ENCODE measurements at places on chromosomes 5 and 9.

DNA sequence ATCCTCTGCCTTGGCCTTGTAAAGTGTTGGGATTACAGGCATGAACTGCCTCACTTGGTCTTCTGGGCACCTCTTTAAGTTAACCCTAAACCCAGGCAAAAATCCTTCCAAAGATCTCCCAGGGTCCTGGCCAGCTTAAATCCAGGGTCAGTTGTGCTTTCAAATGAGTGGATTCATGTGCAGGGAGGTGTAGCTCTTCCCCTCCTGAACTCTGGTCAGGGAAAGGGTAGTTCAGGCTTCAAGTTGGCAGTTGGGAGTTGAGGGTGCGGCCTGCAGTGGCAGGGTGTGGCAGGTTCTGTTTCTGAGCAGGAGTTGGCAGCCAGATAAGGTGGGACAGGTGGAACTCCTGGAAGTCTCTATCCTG lies 3.6 kb downstream of the HNRNPAB start:
- DNase-seq = no peak

DNA sequence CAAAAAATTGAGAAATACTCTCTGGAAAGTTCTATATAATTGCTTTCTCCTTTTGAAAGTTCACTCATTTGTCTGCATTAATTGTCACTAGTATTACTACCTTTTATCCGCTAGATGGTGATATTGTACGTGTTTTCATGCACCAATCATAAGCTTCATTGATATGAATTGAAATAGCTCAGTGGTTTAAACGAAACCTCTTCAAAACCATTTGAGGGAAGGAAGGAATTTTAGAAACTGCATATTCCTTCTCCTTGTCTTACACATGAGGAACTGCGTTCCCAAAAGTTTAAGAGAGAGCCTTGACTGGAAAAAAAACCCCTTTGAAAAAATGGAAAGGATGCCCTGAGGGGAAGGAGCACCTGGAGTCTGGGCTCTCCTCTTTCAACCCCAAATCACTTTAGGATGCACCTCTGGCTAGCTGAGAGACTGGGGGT lies 98.6 kb downstream of the YTHDC2 start:
- DNase-seq = no peak

GRCh38 chr5:92519811-92520632 lies 1061.0 kb downstream of the NR2F1-AS1 start:
- no peak for DNase-seq

- no peak for DNase-seq
Measured at GRCh38 chr9:115015018-115015635, 84.7 kb upstream of the TNFSF8 start.

GRCh38 chr9:77944556-77945243 lies 86.9 kb downstream of the GNAQ start:
- DNase-seq = no peak

- no peak for DNase-seq
Measured at GRCh38 chr5:114311968-114312367, 49.9 kb upstream of the KCNN2 start.

DNA sequence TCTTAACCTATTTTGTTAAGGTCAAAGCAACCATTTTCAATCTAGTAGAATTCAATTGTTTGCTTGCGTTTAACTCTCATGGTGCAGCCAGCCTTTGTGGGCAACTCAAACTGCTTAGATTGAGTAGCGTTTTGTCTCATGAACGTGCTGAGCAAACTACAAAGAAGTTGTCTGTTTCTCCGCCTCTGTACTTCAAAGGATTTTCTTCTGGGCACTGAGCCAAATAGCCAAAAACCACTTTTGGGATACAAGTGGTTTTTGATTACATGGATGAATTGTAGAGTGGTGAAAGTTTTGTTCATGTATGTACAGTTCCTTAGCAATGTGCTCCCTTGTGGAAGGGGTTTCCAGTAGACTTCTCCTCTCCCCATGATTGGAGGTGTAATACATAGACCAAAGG lies 122.9 kb downstream of the CFAP90 start:
- DNase-seq = no peak

DNA sequence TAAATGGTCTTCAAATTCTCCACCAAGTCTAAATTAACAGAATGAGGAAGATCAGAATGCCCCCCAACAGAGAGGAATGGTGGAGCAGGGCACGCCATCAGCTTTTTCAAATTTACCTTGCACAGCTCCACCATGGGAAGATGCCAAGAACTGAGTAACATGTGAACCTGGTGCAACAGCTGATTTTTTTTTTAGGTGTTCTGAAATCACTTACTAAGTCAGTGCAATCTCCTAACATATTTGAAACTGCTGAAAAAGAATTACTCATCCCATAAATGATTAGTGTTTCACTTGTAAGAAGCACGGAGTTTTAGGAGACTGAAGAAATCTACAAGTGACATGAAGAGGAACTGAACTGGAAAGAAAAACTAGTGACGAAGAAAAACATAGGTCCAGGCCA lies 5.1 kb downstream of the TMEM245 start:
- no peak for DNase-seq

- DNase-seq = no peak
Measured at GRCh38 chr9:80791836-80792235, 897.5 kb downstream of the TLE1 start.

DNA sequence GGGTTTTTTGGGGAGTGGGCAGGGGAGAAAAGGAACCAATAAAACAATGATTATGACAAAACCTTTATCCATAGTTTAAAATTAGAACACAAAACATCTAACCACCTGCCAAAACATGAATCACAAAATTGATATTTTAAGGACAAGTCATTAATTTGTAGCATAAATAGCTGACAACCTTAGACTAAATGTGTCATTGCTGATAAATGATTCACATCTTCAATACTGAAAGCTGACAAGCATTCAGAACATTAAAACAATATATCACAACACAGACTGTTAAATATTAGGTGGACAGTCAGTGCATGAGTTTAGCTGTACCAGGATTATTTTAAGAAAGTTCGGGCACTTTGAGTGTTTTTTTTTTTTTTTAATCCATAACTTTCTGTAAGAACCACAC lies 71.5 kb downstream of the NR3C1 start:
- no peak for DNase-seq

- no peak for DNase-seq
Measured at GRCh38 chr9:69678843-69679538, 6.8 kb upstream of the APBA1 start.

GRCh38 chr9:5789489-5789888 lies 43.4 kb downstream of the ERMP1 start:
- no peak for DNase-seq

DNA sequence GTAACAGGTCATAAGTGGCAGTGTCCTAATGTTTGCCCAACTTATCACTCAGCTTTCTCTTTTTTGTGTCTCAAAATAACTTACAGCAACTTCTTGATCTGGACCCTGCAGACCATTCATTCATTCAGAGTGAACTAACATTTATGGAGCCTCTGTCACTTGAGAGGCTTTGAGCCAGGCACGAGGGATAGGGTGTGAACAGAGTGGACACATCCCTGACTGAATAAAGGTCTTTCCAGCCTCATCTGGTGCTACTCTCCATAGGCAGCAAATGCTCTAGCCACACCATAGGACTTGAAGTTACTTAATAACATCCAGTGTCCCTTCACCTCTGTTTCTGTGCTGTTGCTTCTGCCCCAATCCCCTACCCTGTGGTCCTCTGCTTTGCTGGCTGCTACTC lies 212.1 kb upstream of the FBN2 start:
- DNase-seq = no peak

DNA sequence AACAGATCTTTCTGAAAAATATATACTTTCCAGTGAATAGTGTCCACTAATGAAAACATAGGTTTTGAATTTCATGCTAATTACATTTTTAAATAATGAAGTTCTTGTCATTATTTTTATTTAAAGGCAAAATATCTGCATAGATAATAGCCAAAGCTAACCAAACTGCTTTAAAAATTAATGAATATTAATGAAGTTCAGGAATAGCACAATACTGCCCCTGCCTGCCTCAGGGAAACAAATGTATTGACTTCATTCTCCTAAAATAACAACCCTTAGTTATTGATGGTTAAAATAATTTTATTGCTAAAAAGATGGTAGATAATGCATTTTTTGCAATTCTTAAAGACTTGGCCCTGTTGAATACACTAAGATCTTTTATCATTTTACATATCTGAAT lies 103.6 kb upstream of the SSBP2 start:
- DNase-seq = no peak

- DNase-seq = no peak
Measured at GRCh38 chr5:177997319-177997670, 1.3 kb upstream of the PROP1 start.
